ENCODE measurements at places on chromosomes 5 and 9.

DNA sequence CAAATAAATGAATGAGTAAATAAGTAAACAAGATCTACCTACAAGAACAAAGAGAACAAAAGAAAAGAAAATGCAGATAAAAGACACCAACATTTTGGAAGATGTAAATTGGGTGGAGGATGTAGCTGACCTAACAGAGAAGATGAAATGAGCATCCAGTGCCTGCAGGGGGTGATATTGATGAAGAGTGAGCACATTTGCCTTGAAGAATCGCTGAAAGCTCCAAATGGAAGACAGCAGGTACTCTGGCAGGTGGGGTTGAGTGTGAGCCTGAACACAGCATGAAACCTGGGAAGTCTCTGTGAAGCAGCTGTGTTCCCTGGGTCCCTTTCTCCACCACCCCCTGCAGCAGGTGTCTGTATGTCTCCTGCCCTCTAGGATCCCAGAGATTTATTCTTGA lies 125.6 kb downstream of the NXNL2 start:
- no peak for DNase-seq

GRCh38 chr5:61948151-61948550 lies 357.9 kb upstream of the KIF2A start:
- no peak for DNase-seq

- DNase-seq = no peak
Observed at GRCh38 chr5:6399980-6400910, 21.9 kb upstream of the MED10 start.

DNA sequence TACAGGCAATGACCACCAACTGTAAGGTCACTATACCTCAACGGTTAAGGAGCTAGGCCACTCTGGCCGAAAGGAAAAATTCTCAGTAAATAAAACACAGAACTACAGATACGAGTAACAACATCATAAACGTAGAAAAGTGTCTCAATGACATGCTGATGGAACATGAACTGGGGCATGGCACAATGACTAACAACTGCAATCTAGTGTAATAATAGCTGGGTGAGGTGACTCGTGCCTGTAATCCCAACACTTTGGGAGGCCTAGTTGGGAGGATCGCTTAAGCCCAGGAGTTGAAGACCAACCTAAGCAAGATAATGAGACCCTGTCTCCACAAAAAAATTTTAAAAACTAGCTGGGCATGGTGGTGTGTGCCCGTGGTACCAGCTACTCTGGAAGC lies 9.8 kb upstream of the RAPGEF6 start:
- no peak for DNase-seq

- peak; percentile 69 for DNase-seq
Observed at GRCh38 chr5:53481887-53482716, 1.7 kb downstream of the FST start.

DNA sequence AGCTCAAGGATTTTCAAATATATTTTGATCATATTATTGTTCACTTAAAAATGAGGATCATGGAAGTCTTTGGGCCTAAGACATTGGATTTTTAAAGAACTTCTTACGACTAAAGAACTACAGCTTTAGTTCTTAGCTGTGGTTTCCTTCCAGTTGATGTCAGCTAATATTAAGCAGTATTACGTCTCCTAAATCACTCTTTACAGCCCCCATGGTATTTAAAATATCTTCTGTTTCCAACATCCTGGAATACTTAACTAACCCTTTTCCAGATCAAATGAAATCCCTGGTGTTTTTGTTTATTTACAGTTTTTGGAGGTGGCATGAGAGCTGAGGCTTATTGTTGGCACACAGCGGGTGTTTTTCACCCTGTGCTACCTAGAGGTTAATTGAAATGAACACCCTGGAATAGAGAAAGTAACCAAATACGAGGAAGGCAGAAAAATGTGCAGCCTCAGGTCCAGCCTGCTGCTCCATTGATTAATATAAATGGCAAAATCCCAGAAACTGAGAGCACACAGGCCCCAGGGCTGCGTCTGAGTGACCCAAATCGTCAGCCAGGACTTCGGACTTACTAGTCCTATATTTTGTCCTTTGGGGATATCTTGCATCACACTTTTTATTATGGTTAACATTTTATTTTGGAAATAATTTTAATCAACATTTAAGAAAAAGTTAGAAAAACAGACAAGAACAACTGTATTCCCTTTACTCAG lies 52.3 kb upstream of the ICE1 start:
- no peak for DNase-seq
